ENCODE measurements at places on chromosomes 1 and 21.
A peak's percentile ranks its signal among the peaks of the same experiment; 100 is the strongest.

DNA sequence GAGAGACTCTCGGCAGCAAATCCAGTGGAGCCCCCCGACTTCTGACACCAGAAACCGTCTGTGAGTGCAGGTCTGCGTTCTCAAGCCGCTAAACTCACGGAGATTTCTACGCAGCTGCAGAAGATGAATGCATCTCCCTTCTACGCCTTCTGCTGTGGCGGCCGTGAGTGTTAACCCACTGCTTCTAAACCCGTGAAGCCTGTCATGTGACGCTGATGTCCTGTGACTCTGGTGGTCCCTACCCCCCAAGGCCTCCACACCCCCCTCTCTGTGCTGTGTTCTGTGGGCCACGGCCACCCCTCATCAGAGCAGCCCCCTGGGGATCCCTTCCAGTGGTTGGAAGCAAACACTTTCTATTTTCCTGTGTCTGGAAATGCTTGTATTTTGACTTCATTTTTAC lies 33.9 kb upstream of the COL18A1 start:
- DNase-seq: no peak

DNA sequence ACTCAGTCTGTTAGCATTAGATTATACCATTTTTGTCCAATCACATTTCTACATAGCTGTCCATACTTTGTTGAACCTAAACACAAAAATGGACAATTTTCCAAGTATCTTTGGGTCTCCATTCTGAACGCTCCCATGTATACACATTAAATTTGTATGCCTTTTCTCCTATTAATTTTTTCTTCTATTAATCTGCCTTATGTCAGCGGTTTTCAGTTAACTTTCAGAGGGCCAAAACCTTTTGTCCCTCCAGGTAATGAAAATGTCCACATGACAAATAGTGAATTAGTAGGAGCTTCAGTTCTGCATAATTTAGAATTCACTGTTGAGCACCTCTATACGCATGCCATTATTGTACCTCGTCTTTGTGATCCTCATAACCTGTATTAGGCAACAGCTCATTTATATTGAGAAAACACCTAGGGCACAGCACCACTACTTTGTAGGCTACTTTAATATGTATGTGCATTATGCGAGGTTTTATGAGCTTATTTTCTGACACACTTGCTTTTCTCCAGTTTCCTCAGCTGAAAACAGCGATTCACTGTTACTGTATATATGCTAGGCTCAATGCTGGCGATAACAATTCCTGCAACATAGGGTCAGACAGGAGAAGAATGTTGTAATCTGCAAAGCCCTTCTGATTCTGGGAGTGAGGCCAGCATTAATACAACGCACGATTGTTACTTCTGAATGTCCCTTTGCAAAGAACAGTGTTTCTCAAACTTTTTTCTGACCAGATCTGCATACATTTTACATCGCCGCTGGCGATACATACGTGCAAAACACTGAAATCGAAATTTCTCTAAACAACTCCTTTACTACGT lies 1.1 kb upstream of the ABCD3 start:
- DNase-seq: no peak

- DNase-seq: no peak
Measured at GRCh38 chr1:54095546-54096226, 42.3 kb downstream of the TCEANC2 start.

DNA sequence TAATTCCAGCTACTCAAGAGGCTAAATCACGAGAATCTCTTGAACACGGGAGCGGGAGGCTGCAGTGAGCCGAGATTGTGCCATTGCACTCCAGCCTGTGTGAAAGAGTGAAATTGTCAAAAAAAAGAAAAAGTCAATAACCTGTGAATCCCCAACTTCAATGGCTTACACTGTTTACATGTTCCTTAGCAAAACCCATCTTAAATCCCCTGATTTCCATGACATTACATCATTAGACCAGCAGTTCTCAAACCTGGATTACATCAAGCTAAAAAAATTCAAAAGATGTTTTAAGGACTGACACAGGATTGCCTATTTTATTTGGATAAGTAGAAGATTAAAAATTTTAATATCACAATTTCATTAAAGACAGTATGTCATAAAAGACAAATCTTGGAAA lies 12.4 kb downstream of the GPBP1L1 start:
- no peak for DNase-seq

GRCh38 chr1:238681021-238681420 lies 705.3 kb upstream of the CHRM3 start:
- no peak for DNase-seq

DNA sequence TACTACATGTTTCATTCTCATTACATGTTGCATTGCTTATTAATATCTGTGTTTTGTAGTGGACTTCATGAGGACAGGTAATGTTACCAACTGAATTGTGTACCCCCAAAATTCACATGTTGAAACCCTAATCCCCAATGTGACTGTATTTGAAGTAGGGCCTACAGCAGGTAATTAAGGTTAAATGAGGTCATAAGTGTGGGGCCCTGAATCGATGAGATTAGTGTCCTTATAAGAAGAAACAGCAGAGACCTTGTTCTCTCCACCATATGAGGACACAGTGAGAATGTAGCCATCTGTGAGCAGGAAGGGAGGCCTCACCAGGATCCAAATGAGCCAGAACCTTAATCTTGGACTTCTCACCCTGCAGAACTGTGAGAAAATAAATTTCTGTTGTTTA lies 15.0 kb upstream of the IFNAR1 start:
- no peak for DNase-seq

DNA sequence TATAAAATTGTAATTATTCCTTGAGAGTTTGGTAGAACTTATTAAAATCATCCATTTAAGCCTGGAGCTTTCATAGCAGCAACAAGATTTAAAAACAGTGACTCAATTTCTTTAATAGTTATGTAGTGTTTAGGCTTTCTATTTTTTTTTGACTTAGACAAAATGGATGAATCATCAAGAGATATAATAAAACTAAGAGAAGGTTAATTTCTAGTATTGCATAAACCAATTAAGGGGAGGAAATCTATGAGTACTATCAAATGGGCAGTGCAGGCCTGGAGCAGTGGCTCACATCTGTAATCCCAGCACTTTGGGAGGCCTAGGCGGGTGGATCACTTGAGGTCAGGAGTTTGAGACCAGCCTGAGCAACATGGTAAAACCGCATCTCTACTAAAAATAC lies 416.3 kb upstream of the USP24 start:
- no peak for DNase-seq

DNA sequence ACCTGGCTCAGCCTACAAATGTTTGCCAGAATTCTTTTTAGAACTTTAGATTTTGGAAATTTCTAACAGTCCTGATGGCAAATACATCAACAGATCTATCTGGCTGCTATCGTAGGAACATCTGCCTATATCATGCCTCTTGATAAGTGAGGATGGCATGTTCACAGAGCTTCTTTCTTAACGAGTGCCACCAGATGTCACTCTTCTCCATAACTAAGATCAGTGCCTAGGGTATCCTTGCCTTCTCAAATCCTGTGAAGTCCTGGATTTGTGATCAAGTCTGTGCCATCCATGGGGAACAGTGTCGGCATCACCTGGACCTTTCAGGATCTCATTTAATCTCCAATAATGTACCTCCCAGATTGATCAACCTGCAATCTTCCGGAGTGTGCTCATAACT lies 36.5 kb upstream of the CD5L start:
- peak; percentile 30 for DNase-seq

GRCh38 chr1:54014009-54014629 lies 3.9 kb downstream of the LDLRAD1 start:
- DNase-seq: no peak

GRCh38 chr1:93738926-93739325 lies 57.3 kb upstream of the BCAR3 start:
- no peak for DNase-seq

GRCh38 chr1:171467626-171468025 lies 17.7 kb upstream of the PRRC2C start:
- no peak for DNase-seq

DNA sequence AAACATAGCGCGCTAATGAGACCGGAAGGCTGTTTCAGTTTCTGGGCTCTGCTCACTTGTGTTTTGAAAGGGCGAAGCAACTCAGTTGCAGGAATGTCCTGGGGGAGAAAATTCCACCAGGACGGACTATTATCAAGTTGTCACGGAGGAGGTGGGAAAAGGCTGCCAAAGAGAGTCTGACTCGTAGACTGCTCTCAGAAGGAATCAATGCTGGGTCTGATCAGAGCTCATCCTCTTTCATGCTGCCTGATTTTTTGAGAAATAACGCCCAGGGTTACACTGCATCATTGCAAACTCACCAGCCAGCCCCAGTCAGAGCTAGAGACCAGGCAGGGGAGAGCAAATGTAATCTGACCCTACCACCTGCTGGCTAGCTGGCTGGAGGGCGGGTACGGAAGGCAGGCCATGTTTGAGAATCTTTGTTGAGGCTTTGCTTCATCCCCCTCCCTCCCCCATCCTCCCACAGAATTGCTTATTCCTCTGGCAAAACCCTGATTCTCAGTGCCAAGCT lies 36.4 kb upstream of the BCL9 start:
- DNase-seq: peak; percentile 92

DNA sequence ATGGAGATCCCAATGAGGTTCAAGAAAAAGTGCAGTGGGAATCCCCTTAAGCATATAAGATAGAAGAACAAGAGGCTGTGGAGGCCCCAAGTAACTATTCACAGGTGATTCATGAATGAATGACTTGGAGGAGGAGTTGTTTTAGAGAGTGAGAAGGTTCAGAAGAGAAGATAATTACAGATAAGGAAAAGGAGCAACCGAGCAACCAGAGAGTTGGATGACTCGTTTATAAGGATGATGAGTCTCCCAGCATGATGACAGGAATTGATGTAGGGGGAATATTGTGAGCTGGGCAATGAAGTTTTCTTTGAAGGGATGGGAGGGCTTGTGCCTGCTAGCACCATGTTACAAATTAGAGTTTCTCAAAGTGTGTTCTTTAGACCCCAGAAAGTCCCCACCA lies 9.8 kb downstream of the C8A start:
- DNase-seq: no peak

GRCh38 chr1:200831091-200831490 lies 41.7 kb upstream of the GPR25 start:
- no peak for DNase-seq

DNA sequence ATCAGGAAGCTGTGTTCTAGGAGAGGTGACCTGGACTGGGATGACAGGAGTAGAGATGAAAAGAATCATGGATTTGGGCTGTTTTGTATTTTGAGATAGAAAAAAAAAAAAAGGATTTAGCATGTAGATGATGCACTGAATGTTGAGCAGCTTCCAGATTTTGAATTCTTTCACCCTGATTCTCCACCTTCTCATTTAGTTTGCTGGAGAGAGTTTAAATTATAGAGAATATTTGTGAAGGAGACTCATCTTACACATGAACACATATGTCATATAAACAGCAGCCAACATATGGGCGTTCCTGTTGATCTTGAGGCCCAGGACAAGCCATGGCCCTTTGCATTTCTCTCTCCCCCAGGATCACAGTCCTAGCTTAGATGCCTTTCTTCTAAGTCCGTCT lies 7.4 kb downstream of the RPTN start:
- DNase-seq: no peak

- DNase-seq: no peak
Measured at GRCh38 chr1:218336328-218336727, 8.8 kb upstream of the TGFB2 start.

- no peak for DNase-seq
Measured at GRCh38 chr1:88735909-88736308, 51.8 kb downstream of the PKN2 start.

DNA sequence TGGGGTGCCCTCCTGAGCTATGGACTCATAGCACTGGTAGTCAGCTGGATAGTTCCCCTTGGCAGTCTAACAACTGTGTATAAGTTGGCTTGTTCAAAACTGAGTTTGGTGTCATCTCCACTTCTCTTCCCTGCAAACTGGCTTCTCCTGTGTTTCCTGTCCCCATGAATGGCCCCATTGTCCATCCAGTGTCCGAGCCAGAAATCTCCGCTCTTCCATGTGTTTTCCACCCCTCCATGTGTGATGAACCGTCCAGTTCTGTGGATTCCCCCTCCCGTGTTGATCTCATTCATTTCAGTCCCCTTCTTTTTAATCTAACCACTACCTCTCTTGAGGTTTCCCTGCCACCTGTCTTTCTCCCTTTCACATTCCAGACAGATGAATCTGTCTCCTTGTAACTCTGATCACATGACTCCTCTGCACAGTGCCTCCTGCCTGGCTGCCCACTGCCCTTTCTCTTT lies 195.7 kb downstream of the ROR1 start:
- DNase-seq: no peak

GRCh38 chr1:155485945-155486344 lies 76.7 kb downstream of the ASH1L start:
- no peak for DNase-seq

GRCh38 chr1:52857443-52857842 lies 14.9 kb downstream of the ZYG11A start:
- no peak for DNase-seq

- no peak for DNase-seq
Measured at GRCh38 chr1:52662645-52663313, 29.8 kb downstream of the SHISAL2A start.

- no peak for DNase-seq
Measured at GRCh38 chr1:53258216-53258615, 19.9 kb upstream of the MAGOH start.

GRCh38 chr1:207455183-207455754 lies 1.1 kb downstream of the CR2 start:
- no peak for DNase-seq

DNA sequence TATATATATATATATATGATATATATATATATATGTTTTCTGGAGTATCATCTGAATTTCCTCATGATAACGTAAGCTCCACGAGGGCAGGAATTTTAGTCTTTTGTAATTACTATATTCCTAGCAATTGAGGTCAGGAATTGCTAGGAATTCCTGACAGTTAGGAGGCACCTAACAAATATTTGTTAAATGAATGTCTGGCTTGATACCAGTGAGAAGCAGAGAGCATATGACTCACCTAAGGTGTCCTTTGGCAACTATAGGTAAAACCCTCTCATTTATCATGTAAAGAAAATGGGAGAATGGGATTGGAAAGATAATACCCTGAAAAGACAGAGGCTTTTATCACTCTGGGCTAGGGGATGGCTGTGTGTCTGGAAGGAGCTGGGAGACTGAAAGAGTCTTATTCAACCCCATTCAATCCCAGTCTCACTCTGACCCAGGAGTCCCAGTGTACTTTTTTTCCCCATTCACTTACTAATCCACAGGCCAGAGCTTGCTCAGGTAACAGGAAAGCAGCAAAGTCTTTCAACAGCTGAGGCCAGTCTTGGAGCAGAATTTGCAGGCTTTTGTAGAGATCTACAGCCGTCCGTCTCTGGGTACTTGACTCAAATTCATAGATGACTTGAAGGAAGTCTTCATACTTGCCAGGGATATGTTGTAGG lies 71.2 kb downstream of the DAP3 start:
- DNase-seq: no peak

- no peak for DNase-seq
Measured at GRCh38 chr21:42474043-42474831, 21.8 kb downstream of the RSPH1 start.

- DNase-seq: no peak
Measured at GRCh38 chr1:201693890-201694607, 134.9 kb upstream of the IPO9 start.

DNA sequence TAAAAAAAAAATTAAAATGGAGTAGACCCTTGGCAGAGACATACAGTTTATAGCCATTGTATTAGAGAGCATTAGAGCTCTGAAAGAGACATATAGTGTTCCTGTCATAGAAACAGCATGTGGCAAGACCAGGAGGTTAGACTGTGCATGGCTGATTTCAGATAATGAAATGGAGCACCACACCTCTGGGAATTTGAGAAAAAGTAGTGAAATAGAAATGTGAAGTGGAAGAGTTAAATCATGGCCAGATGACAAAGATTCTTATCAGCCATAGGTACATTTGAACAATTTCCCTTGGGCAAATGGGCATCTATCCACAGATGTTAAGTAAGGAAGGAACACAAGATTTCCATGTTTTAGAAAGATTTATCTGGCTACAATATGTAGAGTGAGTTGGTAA lies 1083.1 kb downstream of the PLA2G4A start:
- DNase-seq: no peak

GRCh38 chr1:22349362-22350043 lies 102.1 kb upstream of the ZBTB40 start:
- DNase-seq: no peak

Measured in SHP77 (cell line).